Naive thymus-derived CD8-positive, alpha-beta T cell (primary cell): ENCODE measurements at places on chromosomes 12 and 14.

DNA sequence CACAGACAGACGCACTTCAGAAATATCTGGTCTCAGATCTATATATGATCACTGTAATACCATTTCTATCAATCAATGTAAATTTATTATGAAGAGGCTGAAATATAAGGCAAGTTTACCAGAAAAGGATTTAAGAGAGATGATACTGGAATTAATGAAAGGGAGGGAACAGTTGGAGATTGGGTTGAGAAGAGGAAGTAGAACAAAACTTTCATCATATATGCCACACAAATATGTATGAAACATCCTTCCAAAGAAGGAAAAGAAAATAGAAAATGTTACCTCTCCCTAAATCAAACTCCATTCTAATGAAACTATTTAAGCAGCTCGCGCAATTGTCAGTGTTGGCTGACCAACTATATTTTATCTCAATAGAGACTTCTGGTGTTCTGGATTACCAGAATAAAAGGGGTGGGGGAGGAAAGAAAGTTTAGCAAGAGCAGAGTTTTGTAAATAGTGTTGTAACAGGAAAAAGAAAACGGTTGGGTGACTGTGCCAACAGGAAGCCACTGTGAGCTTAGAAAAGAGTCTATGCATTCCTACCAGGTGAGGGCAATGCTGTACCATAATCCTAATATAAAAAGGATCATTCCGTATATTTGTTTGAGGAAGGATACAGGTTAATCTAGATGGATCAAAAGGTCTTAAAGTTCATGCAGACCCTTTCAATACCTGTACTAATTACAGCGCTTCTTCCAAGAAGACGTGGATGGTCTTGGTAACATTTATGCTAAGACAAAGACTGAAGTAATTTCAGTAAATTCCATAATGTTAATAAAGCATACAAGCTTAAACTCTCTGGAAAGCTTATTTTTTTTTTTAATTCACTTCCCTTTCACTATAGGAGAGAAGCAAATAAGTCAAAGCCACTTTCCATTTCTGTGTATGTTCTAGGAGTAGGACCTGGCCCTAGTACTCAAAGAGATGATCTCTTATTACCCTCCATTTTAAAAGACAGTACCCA is 14.5 kb upstream of the LLPH start:
- DNase-seq = no peak

DNA sequence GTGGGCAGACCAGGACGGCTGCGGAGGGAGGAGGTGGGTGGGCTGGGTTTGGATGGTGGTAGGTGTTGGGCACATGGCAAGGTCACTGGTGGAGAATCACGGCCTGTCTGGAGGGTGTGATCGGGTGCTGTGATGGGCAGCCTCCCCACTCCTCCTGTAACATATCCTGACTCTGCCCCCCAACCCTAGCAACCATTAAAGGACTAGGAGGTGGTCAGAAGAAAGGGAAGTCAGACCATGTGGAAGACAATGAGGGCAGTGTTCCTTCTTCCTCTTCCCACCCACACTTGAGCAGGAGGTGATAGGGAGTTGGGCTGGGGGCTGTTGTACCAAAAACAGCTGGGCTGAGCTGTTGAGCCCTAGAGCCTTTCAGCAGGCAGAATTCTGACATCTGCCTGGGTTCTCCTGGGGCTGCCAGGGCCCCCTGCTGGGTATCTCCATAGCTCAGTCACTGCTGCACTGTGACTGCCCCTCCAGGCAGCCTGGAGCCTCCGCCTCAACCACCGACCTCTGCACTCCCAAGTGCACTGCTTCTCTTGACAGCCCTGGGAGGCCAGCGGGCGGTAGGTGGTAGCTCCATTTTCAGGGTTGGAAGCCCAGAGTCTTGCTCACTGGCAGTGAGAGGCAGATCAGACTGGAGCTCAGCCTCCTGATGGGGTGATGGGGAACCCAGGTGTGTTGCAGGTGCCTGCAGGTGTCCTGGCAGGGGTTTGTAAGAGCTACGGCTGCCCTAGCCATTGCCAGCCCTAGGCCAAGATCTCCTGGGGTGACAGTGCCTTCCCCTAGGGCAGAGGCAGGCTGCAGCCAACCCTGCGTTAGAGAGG is 15.4 kb downstream of the VASH1 start:
- no peak for DNase-seq

DNA sequence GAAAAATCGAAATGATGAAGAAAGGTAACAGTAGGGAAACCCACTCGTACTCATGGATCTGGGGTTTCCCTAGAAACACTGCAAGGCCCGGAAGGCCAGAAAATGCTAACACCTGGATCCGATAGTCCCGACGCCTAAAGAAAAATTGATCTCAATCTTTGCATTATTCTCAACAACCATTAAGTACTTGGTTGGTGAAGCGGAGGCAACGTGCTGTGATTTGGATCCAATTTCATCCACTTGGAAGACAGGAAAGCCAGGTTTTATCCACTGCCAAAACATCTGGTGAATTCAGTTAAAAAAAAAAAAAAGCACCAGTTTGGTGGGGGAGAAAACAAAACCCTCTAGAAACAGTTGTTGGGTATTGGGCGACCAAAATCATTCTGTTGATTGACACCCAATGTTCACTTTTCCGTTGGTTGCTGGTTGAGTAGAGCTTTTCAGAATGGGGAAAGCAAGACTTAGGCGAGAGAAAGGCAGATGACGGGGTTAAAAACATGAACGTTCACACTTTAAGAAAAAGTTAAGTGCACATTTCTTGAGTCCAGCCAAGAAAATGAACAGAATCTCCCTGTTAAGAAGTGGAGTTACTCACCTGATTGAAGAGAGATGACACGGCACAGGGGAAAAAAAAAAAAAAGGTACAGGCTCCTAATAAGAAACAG is 41.9 kb upstream of the MED13L start:
- no peak for DNase-seq

GRCh38 chr14:49240383-49240782 is 345.8 kb downstream of the RPS29 start:
- no peak for DNase-seq
